ENCODE measurements at places on chromosomes 2 and 18. TPM values are rescaled to one million over a fixed set of nuclear protein-coding genes. Genes with fewer than 3 reads are reported as not detected.

DNA sequence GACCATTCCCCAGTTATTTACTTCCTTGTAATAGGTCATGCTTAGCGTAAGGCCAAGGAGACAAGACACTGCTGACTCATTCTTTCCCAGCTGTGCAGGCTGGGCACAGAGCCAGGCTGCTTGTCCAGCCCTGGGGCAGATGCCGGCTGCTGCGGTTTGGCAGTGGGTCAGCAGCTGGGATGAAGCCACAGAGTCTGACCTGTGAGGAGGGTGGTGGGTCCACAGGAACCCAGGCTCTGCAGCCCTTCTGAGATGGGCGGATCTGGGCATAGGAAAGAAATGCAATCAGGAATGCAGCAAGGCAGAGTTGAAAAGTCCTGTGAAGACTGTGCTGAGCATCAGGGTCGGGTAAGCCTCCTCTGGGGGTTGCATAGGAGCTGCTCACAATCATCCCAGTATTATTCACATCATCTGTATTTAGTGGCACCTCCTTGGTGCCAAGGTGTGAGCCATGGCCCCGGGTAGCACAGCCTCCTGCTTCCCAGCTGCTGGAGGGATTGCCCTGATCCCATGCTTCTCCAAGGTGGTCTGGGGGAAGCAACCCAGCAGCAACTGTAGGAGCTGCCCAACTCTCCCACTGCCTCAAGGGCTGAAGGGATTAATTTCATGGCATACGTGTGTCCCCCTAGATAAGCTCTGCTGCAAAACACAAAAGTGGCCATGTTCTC, 139.0 kb downstream of the DDX1 start:
- DNase-seq, result peak; percentile 96

Gene KANSL3
- total RNA-seq, result 27.6 TPM

GRCh38 chr2:238015705-238016104, 45.1 kb upstream of the SCLY start:
- no peak for DNase-seq

- DNase-seq, result peak; percentile 27
Measured at GRCh38 chr2:41940745-41941063, 107.1 kb upstream of the PKDCC start.

DNA sequence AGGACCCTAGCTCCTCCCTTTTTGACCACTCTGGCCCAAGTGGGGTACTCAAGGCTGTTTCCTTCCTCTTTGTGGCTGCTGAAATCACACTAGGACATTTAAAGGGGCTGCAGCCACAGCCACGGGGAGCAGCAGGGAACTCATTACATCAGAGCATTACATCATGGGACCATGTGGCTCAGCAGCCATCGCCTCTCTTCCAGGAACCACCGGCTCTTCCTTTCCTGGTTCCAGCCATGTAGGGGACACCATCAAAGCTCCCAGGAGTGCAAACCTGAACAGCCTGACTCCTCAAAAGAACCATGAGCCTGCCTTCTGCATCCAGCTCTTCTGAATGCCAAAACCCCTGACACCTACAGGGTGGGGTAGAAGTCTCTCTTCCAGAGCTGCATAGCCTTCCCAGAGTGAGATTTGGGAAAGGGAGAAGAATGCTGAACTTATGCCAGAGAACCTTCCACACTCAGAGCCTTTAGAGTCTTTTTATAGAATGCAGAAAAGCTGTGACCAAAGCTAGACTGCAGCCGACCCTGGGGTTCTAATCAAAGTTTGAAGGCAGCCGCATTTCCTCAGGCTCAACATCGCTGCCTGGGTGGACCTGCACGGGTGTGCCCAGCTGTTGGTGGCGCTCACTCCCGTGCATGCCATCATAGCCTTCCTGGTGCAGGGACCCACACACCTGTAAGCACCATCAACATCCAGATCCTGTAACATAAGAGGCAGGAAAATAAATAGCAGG, 121.7 kb downstream of the KLHL29 start:
- DNase-seq, result no peak
